ENCODE measurements at places on chromosomes 5 and 9. TPM values are rescaled to one million over a fixed set of nuclear protein-coding genes. Genes with fewer than 3 reads are reported as not detected.
A peak's percentile ranks its signal among the peaks of the same experiment; 100 is the strongest.

GRCh38 chr5:7246287-7246686 is 149.7 kb upstream of the ADCY2 start:
- DNase-seq, result no peak
- no peaks in the 10 kb centered on the region for H3K4me1 ChIP-seq
- H3K36me3 ChIP-seq, result no peaks in the 10 kb centered on the region
- H3K27me3 ChIP-seq, result no peaks in the 10 kb centered on the region
- no peak overlapping the region for H3K4me3 ChIP-seq
- H3K27ac ChIP-seq, result no peak overlapping the region

DNA sequence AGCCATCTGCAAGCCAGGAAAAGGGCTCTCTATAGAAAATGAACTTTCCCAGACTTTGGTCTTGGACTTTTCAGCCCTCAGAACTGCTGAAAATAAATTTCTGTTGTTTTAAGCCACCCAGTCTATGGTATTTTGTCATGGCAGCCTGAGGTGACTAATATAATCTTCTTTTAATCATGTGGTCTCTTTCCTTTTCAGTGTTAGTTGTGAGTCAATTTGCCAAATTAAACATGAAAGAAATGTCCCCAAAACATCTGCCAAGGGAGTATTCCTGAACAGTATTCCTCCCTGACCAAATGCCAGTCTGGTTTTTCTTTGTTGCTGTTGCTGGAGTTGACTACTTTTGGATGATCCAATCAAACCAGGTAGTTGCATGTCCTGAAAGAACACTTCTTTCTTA is 4.7 kb upstream of the YTHDC2 start:
- no peaks in the 10 kb centered on the region for H3K4me1 ChIP-seq
- H3K36me3 ChIP-seq, result no peaks in the 10 kb centered on the region
- H3K4me3 ChIP-seq, result no peak overlapping the region
- no peaks in the 10 kb centered on the region for H3K27me3 ChIP-seq

PCDHGA11 gene
- not detected for polyA plus RNA-seq

FGD3 gene
- 18.0 TPM for polyA plus RNA-seq

DNA sequence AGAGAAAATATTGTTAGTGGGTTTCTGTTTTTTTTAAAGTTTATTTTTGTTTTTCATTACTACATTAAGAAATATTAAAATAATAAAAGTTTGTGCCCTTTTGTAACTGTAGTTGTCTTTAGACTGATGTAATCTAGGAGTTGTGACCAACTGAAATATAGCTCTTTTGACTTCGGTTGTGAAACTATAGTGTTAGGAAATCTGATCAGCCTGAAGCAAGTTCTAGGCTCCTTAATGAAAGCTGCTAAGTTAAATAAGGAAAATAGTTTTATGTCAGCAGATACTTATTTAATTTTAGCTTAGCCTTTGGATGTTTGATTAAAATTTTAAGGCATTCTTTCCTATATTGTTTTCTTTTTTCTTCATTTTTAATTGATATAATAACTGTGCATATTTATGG is 14.2 kb downstream of the AP3S1 start:
- no peak for DNase-seq
- H3K27me3 ChIP-seq, result no peaks in the 10 kb centered on the region
- no peaks in the 10 kb centered on the region for H3K36me3 ChIP-seq
- H3K4me1 ChIP-seq, result peaks cover 26% of the 10 kb centered on the region
- H3K4me3 ChIP-seq, result no peak overlapping the region
- H3K27ac ChIP-seq, result no peak overlapping the region

DNA sequence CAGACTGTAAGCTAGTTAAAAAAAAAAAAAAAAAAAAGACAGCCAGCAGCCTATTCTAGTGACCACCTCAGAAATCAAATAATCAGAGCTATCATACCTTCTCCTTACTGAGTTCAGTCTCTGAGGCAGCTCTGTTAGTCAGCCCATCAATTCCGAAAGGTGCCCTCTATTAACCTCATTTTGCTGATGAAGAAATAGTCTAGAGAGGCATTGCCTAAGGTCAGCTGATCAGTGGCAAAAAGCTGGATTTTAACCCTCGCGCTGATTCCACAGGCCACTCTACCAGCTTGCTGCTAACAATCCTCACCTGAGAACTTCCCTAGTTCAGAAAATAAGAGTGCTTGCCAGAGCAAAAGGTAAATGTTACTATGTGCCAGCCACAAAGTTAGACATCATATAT is 172.0 kb downstream of the DENND1A start:
- H3K4me3 ChIP-seq, result no peak overlapping the region
- no peaks in the 10 kb centered on the region for H3K27me3 ChIP-seq
- H3K36me3 ChIP-seq, result no peaks in the 10 kb centered on the region
- DNase-seq, result no peak
- H3K4me1 ChIP-seq, result no peaks in the 10 kb centered on the region

GRCh38 chr5:160534914-160535313 is 113.3 kb downstream of the PTTG1 start:
- H3K36me3 ChIP-seq, result no peaks in the 10 kb centered on the region
- H3K4me3 ChIP-seq, result no peak overlapping the region
- H3K4me1 ChIP-seq, result no peaks in the 10 kb centered on the region
- DNase-seq, result no peak
- no peaks in the 10 kb centered on the region for H3K27me3 ChIP-seq

FASTKD3 gene
- polyA plus RNA-seq, result 10.3 TPM

GRCh38 chr9:85716031-85716877 is 25.5 kb downstream of the AGTPBP1 start:
- H3K4me3 ChIP-seq, result no peak overlapping the region
- no peaks in the 10 kb centered on the region for H3K27me3 ChIP-seq

PCSK5 gene
- 2.4 TPM for polyA plus RNA-seq

- DNase-seq, result no peak
- no peaks in the 10 kb centered on the region for H3K4me1 ChIP-seq
- no peak overlapping the region for H3K27ac ChIP-seq
- no peak overlapping the region for H3K4me3 ChIP-seq
- H3K27me3 ChIP-seq, result no peaks in the 10 kb centered on the region
These were observed 180.9 kb downstream of the IRX2 start for GRCh38 chr5:2570586-2570985.

GRCh38 chr5:129379406-129379805 is 80.7 kb upstream of the ADAMTS19 start:
- no peak for DNase-seq
- no peaks in the 10 kb centered on the region for H3K4me1 ChIP-seq
- no peak overlapping the region for H3K27ac ChIP-seq
- no peaks in the 10 kb centered on the region for H3K27me3 ChIP-seq
- no peak overlapping the region for H3K4me3 ChIP-seq

- H3K4me1 ChIP-seq, result peaks cover 18% of the 10 kb centered on the region
- H3K27me3 ChIP-seq, result peaks cover 85% of the 10 kb centered on the region
- H3K27ac ChIP-seq, result no peak within 1 kb of the TSS
- peak within 1 kb of the TSS; percentile 38 for H3K4me3 ChIP-seq
- H3K36me3 ChIP-seq, result no peaks in the 10 kb centered on the region
These were observed at the start of gene UNC5A for GRCh38 chr5:176810081-176810597. UNC5A (plus strand) TSS chr5:176810559; CDS start chr5:176810751, 192 bp downstream.

RNF180 gene
- 0.57 TPM for polyA plus RNA-seq

F12 gene
- 8.1 TPM for polyA plus RNA-seq

- DNase-seq, result no peak
- H3K36me3 ChIP-seq, result peaks cover 3% of the 10 kb centered on the region
- H3K27ac ChIP-seq, result no peak overlapping the region
- H3K4me1 ChIP-seq, result no peaks in the 10 kb centered on the region
- no peak overlapping the region for H3K4me3 ChIP-seq
These were observed 32.2 kb downstream of the ACER2 start for GRCh38 chr9:19440823-19441580.

DNA sequence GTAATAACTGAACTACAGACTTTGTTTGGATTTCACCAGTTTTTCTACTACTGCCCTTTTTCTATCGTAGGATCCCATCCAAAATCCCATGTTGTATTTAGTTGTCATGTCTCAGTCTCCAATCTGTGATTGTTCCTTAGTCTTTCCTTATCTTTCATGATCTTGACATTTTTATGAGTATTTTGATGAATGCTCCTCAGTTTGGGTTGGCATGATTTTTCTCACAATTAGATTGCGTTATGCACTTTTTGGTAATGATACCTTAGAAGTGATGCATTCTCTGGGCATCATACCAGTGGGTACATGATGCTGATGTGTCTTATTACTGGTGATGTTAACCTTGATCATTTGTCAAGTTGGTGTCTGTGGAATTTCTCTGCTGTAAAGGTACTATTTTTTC is 5.7 kb downstream of the SLC22A4 start:
- H3K27ac ChIP-seq, result no peak overlapping the region
- peaks cover 5% of the 10 kb centered on the region for H3K4me1 ChIP-seq
- no peaks in the 10 kb centered on the region for H3K27me3 ChIP-seq
- no peak overlapping the region for H3K4me3 ChIP-seq
- DNase-seq, result no peak
- H3K36me3 ChIP-seq, result no peaks in the 10 kb centered on the region

GRCh38 chr5:159805021-159805420 is 111.3 kb upstream of the ADRA1B start:
- no peaks in the 10 kb centered on the region for H3K4me1 ChIP-seq
- H3K36me3 ChIP-seq, result no peaks in the 10 kb centered on the region
- DNase-seq, result peak; percentile 75
- no peaks in the 10 kb centered on the region for H3K27me3 ChIP-seq
- no peak overlapping the region for H3K4me3 ChIP-seq
- no peak overlapping the region for H3K27ac ChIP-seq

CCDC183 gene
- polyA plus RNA-seq, result 3.0 TPM

- no peak overlapping the region for H3K4me3 ChIP-seq
- no peak for DNase-seq
- H3K27ac ChIP-seq, result no peak overlapping the region
These were observed 9.0 kb downstream of the TLX3 start for GRCh38 chr5:171318026-171318425.

GRCh38 chr9:92276331-92277032 is 17.0 kb downstream of the IARS1 start:
- no peak overlapping the region for H3K27ac ChIP-seq
- DNase-seq, result no peak
- no peaks in the 10 kb centered on the region for H3K4me1 ChIP-seq
- H3K27me3 ChIP-seq, result no peaks in the 10 kb centered on the region

DNA sequence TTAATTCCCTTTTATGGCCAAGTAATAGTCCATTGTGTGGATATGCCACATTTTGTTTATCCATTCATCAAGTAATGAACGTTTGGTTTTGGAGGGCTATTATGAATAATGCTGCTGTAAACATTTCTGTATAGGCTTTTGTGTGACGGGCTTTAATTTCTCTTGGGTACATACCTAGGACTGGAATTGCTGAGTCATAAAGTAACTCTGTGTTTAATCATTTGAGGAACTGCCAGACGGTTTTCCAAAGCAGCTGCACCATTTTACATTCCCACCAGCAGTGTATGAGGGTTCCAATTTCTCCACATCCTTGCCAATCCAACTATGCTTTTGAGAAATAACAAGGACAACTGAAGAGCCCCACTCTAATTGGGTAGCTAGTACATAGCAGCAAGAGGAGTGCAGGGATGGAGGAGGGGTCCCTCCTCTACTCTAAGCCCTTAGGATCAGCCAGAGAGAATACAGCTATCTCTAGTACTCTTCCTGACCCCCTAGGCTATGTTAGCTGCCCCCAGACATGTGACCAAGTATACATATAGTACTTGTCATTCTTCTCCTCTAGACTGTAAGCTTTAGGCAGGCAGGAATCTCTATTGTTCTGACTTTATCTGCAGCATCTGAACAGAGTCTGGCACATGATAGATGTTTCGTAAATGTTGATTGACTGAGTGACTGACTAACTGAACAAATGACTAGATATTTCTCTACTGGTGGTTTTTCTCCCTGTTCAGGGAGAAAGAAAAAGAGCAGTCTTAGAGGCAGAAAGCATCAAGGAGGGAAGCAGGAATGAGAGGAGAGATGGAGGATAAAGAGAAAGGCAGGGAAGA is 22.1 kb upstream of the MATR3 start:
- DNase-seq, result no peak
- H3K4me1 ChIP-seq, result peaks cover 57% of the 10 kb centered on the region
- no peak overlapping the region for H3K4me3 ChIP-seq
- H3K36me3 ChIP-seq, result no peaks in the 10 kb centered on the region
- no peaks in the 10 kb centered on the region for H3K27me3 ChIP-seq

WASHC1 gene
- polyA plus RNA-seq, result 20.9 TPM

DEPDC1B gene
- 3.9 TPM for polyA plus RNA-seq

ANKRA2 gene
- polyA plus RNA-seq, result 19.2 TPM

- no peaks in the 10 kb centered on the region for H3K36me3 ChIP-seq
- no peak for DNase-seq
- H3K4me3 ChIP-seq, result no peak overlapping the region
- H3K4me1 ChIP-seq, result no peaks in the 10 kb centered on the region
These were observed 273.1 kb downstream of the GABRB2 start for GRCh38 chr5:161273410-161273809.

- H3K4me1 ChIP-seq, result no peaks in the 10 kb centered on the region
- H3K27ac ChIP-seq, result no peak overlapping the region
- no peak for DNase-seq
- peaks cover 33% of the 10 kb centered on the region for H3K27me3 ChIP-seq
- no peak overlapping the region for H3K4me3 ChIP-seq
- no peaks in the 10 kb centered on the region for H3K36me3 ChIP-seq
These were observed 23.2 kb downstream of the TSPAN17 start for GRCh38 chr5:176670449-176670848.

DNA sequence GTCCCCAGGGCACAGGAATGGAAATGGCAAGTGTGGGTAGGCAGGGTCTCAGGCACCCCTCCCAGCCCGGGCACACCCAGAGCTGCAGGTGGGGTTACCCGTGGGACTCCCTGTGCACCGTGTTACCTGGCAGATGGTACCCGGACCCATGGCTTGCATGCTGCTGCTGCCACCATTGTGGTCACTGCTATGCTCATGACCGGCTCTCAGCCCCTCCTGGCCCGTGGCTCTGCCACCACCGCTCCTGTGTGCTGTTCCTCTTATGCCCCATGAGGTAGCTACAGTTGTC is 21.7 kb upstream of the HMCN2 start:
- no peak overlapping the region for H3K27ac ChIP-seq
- no peak for DNase-seq
- no peaks in the 10 kb centered on the region for H3K27me3 ChIP-seq
- no peaks in the 10 kb centered on the region for H3K36me3 ChIP-seq
- H3K4me1 ChIP-seq, result peaks cover 27% of the 10 kb centered on the region

DNA sequence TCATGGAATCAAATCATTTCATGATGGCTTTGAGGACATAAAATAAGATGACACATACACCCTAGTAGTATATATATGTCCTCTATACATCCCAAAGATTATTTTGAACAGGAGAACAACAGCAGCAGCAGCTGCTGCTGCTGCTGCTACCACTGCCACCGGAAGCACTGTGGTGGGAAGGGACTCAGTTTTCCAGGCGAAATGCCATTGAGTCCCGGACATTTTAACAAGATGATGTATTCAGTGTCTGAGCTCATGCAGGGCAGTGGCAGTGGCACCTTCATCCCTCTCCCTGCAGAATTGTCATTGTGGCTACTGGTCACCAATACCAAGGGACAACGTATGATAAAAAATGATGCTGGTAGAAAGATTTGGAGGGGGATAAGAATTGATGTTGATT is 151.3 kb downstream of the CHSY3 start:
- no peak for DNase-seq
- no peaks in the 10 kb centered on the region for H3K36me3 ChIP-seq
- H3K27ac ChIP-seq, result no peak overlapping the region
- H3K27me3 ChIP-seq, result no peaks in the 10 kb centered on the region
- H3K4me1 ChIP-seq, result no peaks in the 10 kb centered on the region

DNA sequence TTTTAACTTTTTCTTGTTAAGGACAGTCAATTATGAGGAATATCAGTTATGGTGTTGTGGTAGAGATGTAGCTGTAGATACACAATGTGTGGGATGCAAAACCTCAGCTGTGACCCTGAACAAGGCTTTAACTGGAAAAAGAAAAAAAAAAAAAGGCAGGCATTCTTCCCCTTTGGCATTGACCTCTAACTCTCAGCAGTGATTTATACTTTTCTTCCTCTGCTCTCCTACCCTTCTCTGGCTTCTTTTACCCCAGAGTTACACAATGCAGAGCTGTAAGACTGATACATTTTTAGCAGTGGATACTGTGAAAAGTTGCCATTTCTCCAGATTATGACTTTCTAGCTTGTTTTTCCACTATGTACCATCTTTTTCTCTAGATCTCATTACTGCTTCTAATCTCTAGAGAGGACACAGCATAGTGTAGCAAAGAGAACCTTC is 2.0 kb downstream of the CTNNAL1 start:
- H3K36me3 ChIP-seq, result no peaks in the 10 kb centered on the region
- H3K27ac ChIP-seq, result peak overlapping the region; percentile 96
- no peak for DNase-seq
- no peaks in the 10 kb centered on the region for H3K27me3 ChIP-seq
